ENCODE measurements at places on chromosomes 5 and 9.

- DNase-seq, result no peak
Observed at GRCh38 chr9:93674580-93675335, 98.4 kb downstream of the PHF2 start.

- DNase-seq, result no peak
Observed at GRCh38 chr5:71482132-71482531, 26.7 kb downstream of the BDP1 start.

GRCh38 chr5:178450121-178451028 is 139.8 kb downstream of the COL23A1 start:
- DNase-seq, result no peak

GRCh38 chr9:74463825-74464224 is 33.3 kb upstream of the RORB start:
- no peak for DNase-seq

DNA sequence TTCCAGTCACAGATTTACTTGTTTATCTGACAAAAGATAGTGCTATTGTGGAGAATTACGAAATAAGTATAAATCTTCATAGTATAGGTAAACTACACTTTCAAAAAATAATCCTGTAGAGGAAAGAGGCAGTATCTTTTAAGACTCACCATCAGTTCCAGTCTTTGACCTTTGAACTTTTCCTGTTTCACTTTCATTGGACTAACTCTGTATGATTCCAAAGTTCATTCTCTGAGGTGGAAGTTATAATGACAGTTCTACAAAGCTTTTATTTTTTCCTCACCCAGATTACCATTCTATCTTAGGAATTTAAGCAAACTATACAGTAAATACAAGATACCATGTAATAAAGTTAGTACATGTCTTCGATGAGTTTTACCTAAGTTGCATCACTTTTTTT is 901.3 kb upstream of the SEMA6A start:
- no peak for DNase-seq

All from T follicular helper cell (primary cell).